ENCODE measurements at places on chromosomes 7 and 10.

DNA sequence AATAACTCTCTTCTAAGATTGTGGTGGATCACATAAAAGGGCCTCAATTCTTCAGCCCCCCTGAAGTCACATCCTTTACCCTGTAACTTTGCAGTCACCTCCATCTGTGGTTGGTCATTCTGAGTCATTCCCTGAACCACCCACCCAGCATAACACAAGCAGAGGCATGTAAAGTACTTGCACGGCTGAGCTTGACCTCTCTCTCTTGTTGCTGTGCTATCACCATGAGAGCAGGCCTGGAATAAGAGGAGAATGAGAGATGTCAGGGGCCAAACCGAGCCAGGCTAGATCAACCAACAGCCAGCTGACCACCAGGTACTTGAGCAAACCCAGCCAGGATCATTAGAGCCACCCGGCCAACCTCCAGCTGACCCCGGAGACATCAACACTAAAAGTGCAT is 13.5 kb upstream of the STK17A start:
- DNase-seq: peak; percentile 49

DNA sequence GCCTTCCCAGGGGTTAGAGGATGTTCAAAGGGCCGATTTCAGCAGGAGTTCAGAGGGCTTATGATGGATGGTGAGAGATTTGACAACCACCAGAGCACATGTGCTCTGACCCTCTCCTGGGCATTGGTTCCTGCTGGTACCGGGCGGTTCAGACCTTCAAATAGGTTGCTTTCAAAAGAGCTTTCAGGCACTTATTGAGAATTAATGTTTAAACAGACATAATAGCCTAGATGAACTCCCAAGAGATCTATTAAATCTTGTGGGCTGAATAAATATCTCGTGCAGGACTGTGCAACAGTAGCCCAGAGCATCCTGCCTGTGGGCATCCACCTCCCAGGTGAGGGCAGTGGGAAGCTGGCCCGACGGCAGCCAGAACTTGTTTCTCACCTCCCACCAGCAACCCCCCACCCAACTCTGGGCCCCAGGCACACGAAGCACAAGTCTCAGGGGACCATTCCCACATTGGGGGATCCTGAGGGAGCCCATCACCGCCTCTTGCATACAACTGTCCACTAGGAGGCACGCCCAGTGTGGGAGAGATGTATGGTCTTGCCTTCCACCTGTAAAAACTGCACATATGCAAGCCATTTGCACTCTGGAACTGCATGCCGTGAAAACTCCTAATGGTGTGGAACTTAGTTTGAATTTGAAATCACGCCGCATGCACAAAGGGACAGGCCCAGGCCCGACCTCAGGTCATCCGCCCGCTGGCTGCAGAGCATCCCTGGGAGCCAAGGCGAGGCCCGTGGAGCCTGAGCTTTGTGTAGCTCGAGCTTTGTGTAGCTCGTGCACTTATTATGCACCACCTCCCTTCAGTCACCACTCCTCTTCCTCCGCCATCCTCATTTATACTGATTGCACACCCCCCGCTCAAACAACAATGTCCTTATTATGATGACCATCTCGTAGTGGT is 147.8 kb downstream of the ADCY1 start:
- DNase-seq: no peak

DNA sequence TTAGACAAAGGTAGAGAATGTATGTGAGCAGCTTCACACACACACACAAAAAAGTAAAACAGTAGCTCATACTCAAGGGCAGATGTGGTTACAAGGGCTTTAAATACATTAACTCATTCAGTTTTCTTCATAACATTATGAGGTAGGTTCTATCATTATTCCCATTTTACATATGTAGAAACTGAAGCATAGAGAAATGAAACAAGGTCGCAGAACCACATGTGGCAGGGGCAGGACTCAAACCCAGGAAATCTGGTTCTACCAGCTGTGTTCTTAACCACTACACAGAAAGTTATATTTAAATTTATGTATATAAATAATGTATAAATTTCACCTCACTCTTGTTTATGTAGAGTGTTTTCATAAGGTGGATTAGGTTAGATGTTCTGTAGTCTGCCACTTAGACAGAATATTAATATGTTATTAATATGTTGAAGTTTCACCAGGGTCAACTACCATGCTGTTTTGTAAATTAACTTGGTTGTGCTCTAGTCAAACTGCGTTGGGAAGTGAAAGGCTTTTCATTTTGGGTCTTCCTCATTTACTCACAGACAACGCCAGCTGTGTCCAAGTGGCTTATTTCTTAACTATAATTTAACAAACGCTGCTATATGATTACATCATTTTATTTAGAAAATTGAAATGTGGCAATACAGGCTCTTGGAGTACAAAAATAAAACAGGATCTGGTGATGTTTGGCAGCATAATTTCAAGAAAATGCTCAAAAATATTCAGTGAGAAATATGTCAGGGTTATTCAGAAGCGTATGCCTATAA is 138.4 kb downstream of the MDFIC start:
- no peak for DNase-seq

GRCh38 chr10:23525406-23525805 is 86.5 kb downstream of the OTUD1 start:
- peak; percentile 22 for DNase-seq

DNA sequence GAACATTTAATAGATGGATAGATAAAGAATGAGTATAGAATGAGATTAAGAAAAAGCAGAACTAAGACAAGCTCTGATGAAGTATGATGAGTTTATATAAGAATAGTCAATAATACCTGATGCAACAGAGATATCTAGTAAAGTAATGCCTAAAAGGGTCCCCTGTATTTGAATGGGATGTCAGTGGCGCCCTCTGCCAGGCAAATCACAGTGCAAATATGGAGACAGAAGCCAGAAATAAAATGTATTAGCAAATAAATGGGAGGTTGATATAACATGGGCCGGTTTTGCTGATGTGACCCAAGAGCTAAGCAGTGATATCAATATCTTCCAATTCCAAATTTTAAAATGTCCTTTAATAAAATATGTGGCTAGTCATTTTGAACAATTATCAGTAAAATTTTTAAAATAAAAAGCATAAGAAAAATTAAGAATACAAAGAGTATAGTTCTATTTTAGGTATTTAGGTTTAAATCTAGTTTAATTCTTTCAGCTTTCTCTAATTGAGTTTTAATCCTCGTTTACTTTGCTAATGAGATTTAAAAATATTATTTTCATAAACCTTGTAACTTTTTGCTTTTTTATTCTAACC is 62.6 kb downstream of the ADK start:
- DNase-seq: peak; percentile 28

All from umbilical cord (tissue), 2 donors.